ENCODE measurements at places on chromosomes 4 and X.

- DNase-seq: no peak
Observed at GRCh38 chr4:78722878-78723277, 53.3 kb upstream of the BMP2K start.

GRCh38 chr4:182272151-182272550 is 28.9 kb downstream of the TENM3 start:
- DNase-seq: no peak

GRCh38 chr4:74117024-74117534 is 18.1 kb upstream of the CXCL2 start:
- no peak for DNase-seq

DNA sequence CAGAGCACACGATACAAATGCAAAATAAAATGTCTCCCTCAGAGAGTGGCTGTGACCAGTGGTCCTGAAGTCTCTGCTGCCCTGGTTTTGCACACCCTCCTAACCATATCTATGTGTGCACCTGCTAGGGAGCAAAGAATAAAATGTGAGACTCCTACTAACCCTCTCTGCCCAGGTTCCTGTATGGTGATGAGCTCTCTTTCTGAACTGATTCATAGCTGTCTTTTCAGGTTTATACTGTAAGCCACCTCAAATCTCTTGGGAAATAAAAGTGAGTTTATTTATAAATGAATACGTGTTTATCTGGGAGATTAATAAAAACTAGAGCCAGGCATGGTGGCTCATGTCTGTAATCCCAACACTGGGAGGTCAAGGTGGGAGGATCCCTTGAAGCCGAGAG is 126.0 kb upstream of the RBPJ start:
- no peak for DNase-seq

DNA sequence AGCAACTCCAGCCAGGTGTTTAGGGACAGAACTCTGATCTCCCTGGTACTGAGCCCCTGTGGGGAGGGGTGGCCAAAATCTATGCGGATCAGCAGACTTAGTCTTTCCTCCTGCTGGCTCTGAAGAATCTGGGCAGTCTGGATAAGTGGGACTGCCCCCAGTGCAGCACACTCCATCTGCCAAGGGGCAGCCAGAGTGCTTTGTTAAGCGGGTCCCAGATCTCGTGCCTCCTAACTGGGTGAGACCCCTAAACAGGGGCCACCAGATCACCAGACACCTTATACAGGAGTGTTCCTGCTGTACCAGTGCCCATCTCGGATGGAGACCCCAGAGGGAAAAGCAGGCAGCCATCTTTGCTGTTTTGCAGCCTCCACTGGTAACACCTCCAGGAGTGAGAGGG is 81.5 kb upstream of the IL13RA2 start:
- no peak for DNase-seq

DNA sequence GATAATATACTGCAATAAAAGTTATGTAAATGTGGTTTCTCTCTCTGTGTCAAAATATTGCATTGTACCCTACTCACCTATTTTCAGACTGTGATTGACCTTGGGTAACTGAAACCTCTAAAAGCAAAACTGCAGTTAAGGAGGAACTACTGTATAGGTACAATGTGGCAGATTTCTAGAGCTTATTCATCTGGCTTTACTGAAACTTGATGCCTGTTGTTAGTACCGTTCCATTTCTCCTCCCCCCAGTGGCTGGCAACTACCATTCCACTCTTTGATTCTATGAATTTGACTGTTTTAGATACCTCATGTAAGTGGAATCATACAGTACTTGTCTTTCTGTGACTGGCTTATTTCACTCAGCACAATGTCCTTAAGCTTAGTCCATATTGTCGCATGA is 61.9 kb downstream of the HOPX start:
- DNase-seq: no peak

GRCh38 chrX:850471-850916 is 219.9 kb downstream of the SHOX start:
- no peak for DNase-seq

GRCh38 chr4:53015681-53016080 is 153.6 kb downstream of the RASL11B start:
- DNase-seq: no peak

- no peak for DNase-seq
Observed at GRCh38 chrX:138001226-138001625, 435.3 kb downstream of the ZIC3 start.

DNA sequence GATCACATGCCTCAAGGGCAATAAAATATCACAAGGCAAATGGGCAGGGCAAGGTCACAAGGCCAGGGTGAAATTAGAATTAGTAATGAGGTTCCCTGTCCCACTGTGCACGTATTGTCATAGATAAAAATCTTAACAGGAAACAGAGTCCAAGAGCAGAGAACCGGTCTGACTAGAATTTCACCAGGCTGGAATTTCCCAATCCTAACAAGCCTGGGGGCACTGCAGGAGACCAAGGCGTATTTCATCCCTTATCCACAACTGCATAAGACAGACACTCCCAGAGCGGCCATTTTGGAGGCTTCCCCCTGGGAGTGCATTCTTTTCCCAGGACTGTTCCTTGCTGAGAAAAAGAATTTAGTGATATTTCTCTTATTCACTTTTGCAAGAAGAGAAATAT is 25.9 kb upstream of the PRDM5 start:
- no peak for DNase-seq

DNA sequence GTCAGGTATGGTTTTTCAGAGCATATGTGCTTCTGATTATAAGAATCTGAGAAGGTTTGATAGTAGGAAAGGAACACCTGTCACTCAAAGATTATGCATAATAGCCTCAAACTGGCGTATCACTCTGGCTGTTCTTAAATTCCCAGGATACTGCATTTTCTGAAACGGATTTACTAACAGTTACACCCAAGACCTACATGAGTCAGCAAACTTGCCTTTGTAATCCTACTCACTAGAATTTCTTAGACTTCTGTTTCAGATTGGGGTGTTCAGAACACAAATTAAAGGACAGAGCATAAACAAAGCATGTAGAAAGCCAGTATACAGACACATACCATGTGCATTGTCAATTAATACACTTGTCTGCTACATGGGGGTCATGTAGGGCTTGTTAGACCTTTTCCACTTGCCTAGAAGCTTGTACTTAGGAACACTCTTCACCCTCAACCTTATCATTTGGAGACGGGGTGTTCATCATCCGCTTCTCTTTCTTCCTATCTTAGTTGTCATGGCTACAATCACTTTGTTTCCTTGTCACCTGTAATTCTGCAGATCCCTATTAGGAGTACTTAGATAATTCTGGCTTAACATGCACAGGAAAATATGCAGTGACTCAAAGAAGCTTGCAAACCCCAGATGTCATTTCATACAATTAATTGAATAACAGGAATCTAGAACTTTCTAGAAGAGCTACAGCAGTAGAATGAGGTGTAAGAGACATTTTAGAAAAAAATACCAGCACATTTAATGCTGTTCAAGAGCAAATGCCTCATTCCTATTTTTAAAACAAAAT is 593.0 kb upstream of the TENM3 start:
- DNase-seq: no peak

GRCh38 chrX:41276661-41277506 is 57.1 kb upstream of the DDX3X start:
- DNase-seq: no peak

- DNase-seq: no peak
Observed at GRCh38 chr4:5916229-5916628, 23.3 kb upstream of the CRMP1 start.

DNA sequence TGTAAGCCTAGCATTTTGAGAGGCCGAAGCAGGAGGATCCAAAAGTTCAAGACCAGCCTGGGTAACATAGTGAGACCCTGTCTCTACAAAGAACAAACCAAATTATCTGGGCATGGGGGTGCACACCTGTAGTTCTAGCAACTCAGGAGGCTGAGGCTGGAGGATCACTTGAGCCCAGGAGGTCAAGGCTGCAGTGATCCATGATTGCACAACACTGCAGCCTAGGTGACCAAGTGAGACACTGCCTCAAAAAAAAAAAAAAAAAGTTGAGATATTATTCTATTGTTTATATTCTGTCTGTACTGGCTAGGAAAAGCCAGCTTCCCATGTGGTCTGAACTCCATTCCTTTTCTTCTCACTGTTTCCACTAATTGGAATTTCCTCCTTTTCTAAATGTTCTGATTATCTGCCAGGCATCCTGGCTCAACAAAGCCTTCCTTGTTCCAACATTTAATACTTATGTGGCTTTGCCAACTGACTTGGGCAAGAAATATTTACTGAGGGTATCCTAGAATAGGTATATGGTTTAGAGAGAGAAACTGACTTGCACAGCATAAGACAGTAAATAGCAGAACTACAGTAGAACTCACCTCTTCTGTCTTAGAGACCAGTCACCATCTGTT is 175.2 kb upstream of the ADAMTS3 start:
- no peak for DNase-seq

- no peak for DNase-seq
Observed at GRCh38 chrX:101163166-101163565, 56.4 kb upstream of the DRP2 start.

- DNase-seq: no peak
Observed at GRCh38 chr4:81522711-81523110, 51.0 kb upstream of the RASGEF1B start.

- peak; percentile 40 for DNase-seq
Observed at GRCh38 chrX:24371391-24371972, 11.0 kb downstream of the SUPT20HL1 start.

DNA sequence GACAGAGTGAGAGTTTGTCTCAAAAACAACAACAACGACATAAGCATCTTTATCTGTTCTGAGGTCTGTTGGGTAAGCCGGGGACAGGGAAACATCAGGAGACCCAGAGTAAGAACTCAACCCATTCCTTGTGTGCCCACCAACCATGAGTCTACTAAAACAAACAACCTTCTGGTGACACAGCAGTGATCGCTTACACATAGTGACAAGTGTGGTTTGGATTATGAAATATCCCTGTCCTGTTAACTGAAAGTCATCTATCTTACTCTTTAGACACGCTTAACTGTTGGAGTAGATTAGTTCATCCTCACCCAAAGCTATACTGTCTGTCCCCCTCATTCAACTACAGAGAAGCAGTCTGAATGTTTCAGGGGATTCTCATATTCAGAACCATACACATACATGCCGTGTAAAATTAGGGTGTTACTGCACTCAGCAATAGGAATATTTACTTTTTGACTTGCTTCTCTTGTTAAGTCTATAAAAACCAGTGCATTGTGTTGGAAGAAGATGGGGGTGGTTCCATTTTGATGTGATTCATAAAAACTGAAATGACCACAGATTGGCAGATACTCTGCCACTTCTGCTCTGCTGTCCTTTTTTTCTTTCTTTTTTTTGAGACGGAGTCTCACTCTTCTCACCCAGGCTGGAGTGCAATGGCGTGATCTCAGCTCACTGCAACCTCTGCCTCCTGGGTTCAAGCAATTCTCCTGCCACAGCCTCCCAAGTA is 27.4 kb downstream of the PHKA2 start:
- no peak for DNase-seq

DNA sequence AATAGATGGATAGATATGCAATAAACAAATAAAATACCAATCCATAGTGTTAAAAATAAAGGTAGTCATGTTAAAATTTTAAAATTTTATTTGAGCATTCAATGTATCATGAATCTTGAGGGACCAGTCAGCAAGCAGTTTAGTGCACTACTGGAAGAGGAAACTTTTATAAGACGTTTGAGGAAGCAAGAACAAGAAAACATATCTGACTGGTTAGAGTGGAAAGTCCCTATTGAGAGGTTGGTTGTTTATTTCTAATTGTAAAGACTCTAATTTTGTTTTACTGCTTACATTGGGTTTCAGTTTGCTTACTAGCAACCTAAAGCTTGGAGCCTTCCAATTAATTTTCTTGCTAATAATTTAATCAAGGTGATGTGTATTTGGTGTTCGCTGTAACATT is 786.2 kb downstream of the RAB28 start:
- no peak for DNase-seq

DNA sequence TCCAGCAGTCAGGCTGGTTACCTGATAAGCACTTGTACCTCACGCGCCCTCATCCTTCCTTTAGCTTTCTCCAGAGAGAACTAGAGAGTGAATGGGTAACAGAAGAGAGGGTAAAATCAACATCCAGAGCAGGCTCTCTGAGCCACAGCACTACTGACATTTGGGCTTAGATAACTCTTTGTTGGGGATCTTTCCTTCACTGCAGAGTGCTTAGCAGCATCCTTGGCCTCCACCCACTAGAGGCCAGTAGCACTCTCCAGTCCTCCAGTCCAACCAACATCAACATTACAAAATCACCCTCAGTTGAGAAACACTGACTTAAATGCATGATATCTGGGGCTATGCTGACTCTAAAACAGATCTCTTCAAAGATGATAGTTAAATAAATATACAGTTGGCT is 220.7 kb downstream of the TACR3 start:
- no peak for DNase-seq

DNA sequence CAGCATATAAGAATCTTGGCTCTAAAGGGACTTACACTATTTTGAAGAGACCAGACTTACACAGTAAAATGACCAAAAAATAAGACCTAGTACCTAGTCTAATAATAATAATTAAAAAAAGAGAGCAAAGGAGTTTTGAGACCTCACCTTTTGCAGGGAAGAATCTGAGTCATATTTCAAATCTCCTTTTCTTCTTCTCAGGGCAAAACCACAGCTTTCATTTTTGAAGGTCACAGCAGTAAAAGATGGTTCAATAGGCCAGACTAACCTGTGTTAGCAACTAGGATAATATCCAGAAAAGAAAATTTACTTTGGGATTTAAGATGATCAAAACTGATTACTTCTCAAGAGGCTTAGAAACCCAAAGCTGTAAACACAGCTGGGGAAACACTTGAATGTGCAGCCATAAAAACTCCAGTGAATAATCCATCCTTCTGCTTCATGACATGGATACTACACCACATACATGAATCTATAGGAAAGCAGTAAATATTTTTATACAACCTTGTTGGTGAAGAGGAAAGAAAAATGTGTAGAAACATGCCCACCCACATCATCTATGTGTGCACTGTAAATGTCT is 25.9 kb upstream of the LNX1 start:
- no peak for DNase-seq

DNA sequence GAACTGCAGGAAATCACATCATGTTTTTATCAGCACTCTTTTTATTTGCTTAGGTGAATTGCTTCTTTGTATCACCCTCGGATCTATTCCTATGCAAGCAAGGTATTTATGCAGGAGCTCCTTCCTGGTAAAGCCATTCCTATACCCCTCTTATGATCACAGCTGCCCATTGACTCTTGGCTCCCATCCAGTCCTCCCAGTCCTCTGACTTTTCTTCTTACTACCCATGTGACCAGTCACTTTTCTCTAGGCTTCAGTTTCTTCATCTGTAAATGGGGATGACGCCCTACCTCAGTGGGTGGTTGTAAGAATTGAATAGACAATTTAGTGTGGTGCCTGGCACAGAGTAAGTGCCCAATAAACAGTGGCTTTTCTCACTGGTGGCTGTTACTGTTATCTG is 144.9 kb downstream of the FHIP1A start:
- DNase-seq: no peak

DNA sequence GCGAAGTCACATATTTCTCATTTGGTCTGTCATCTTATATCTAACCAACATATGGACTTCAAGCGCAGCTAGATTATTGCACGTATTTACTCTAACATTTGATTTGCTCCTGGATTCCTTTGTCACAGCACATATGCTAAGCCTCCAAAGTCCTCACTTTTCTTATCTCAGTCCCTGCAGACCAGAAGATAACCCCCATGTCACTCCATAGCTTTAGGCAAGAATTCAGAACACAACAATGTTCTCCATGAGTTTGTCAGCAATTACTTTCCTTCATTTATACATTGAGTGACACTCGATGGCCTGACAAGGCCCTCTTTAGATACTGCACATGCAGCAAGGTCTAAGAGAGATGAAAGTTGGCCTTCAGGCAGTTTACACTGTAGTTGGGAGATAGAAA is 4.8 kb upstream of the STATH start:
- no peak for DNase-seq

GRCh38 chr4:142719854-142720541 is 126.1 kb downstream of the INPP4B start:
- no peak for DNase-seq

- DNase-seq: no peak
Observed at GRCh38 chrX:24204331-24204730, 54.8 kb downstream of the ZFX start.

All from stimulated activated CD8-positive, alpha-beta memory T cell treated with anti-CD3 and anti-CD28 coated beads, Interleukin-2, amount 100 ng/mL, for 48 hours (primary cell).